ENCODE measurements at places on chromosomes 1 and 21.

GRCh38 chr1:21344750-21345443 lies 54.6 kb upstream of the ECE1 start:
- DNase-seq, result no peak

GRCh38 chr1:81170721-81171120 lies 630.0 kb upstream of the ADGRL2 start:
- DNase-seq, result no peak

DNA sequence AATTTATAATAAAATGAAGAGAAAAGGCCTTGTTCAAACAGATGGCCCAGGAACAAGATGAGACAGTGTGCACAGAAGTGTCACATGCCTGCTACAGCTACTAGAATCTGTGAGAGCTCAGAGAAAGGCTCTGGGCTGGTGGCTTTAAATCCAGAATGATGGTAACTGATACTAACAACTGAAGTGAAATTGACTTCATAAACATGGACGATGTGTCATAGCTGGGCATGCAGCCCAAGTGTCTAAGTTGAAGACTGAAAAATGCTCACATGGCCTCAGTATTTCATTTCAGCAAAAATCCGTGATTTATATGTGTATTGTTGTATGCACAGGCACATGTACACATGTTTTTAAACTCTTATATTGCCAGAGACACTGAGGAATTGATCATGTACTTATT lies 208.3 kb upstream of the RUNX1 start:
- DNase-seq, result no peak

- DNase-seq, result no peak
Observed at GRCh38 chr1:172642970-172643369, 15.9 kb upstream of the FASLG start.

DNA sequence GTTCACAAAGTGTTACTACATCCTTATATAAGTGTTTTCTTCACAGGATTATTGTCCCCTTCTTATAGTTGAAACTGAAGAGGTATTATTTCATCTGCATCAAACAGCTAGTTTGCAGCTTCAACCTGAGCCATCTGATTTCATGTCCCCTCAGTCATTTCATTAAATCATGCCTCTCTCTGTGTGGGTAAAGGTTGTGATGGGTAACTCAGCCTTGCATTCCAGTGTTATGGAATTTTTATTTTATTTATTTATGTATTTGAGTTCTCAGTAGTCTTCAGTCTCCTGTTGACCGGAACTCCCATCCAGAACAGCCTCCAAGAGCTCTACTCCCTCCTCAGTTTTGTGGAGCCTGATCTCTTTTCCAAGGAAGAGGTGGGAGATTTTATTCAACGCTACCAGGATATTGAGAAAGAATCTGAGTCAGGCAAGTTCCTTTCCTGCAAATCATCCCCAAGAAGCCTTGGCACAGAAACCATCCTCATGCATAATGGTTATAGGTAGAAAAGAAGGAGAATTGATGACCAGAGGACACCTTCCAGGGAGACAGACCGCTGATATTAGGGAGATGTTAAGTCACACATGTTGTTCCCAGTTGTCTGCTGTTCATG lies 21.8 kb downstream of the CHD1L start:
- no peak for DNase-seq

GRCh38 chr1:23722652-23723051 lies 20.6 kb upstream of the ELOA start:
- DNase-seq, result no peak

DNA sequence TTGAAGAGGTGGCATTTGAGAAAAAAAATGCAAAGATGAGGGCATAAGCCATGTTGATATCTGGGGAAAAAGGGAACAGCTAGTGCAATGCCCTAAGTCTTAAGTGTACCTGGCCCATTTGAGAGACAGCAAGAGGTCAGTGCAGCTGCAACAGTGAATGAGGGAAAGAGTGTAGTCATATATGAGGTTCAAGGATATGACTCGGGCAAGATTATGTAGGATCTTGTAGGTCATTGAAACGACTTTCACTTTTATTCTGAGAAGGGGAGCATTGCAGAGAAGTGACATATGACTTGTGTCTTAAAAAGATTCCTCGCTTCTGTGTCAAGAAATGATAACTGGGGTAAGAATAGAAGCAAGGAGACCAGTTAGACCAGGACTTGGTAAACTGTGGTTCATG lies 31.0 kb downstream of the NTMT2 start:
- DNase-seq, result no peak

- no peak for DNase-seq
Observed at GRCh38 chr21:35489389-35489980, 440.4 kb upstream of the RUNX1 start.

DNA sequence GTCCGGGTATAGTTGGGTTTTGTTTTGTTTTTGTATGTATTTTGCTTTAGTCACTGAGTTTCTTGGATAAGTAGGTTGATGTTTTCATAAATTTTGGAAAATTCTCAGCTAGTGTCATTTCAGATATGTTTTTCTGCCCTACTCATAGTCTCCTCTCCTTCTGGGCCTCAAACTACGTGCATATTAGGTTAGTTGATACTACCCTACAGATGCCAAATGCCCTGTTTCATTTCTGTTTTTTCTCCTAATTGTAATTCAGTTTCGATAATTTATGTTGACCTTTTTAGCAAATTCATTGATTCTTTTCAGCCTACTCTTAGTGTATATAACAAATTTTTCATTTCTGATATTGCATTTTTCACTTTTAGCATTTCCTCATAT lies 268.6 kb upstream of the RGS18 start:
- no peak for DNase-seq

DNA sequence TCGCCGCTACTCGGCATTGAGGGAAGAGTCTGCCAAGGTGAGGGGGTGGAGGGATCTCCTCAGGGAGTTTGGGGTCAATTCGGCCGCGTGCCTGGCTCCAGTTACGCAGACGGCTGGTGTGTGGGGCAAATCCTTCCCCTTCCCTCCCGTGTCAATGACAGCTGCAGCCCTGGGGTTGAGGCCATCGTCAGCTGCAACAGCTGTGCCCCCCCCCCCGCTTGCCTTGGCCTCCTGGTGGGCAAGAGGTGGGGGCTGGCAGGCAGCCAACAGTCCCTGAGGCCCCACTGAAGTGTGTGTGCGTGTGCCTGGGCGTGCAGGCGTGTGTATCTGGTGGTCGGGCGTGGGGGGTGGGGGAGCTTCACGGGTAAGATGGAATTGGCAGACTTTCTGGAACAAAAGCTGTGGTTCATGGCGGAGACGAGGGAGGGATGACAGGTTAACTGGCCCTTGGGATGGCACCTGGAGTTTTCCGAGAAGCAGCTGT lies 25.6 kb downstream of the PPFIA4 start:
- no peak for DNase-seq

DNA sequence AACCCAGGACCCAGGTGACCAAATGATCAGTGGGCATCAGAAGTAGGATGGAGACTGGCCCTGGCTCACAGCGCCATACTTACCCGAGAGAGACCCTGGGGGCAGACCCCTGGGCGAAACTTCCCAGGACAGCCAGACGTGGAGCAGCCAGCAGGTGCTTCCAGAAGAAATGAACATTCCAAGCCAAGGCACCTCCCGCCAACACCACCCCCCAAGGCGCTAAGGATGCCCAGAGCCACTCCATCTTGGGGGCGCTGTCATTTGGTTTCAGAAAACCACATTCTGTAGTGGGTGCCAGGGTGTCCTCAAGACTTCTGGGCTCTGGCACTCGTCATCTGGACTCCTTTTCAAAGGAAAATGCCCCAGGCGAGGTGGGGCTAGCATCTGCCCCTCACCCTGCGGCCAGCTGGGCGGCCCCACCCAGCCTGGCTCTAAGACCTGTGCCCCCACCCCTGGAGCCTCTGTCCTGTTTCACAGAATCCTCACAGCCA lies 98.8 kb downstream of the RIPK4 start:
- DNase-seq, result no peak

DNA sequence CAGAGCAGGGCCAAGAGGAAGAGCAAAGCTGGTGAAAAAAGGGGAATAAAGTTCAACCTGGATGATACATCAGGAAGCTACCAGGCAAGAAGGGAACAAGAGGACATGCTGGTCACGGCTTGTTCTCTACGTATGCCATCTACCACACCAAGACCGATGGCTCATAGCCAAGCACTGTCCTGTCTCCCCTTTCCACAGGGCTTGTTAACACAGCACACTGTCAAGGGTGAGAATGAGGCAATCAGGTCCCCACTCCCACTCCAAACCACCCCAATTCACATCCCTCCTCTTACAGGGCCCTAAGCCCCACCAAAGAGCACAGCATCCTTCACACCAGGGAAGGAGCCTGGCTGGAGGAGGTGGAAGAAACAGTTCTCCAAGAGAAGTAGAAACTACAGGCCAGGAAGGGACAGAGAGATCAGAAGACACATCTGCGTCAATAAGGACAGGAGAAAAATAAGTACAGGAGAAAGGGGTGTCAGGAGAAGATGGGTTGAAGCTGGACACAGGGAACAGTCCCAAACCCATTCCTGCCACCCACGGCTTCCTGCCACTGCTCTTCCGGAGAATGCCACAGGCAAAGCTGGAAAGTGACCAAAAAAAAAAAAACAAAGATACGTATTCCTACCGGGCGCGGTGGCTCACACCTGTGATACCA lies 923 bp upstream of the SHC1 start:
- no peak for DNase-seq

GRCh38 chr1:191578281-191578680 lies 580.0 kb upstream of the RGS18 start:
- DNase-seq, result no peak

- no peak for DNase-seq
Observed at GRCh38 chr1:28545246-28545628, 7.6 kb upstream of the TRNAU1AP start.

DNA sequence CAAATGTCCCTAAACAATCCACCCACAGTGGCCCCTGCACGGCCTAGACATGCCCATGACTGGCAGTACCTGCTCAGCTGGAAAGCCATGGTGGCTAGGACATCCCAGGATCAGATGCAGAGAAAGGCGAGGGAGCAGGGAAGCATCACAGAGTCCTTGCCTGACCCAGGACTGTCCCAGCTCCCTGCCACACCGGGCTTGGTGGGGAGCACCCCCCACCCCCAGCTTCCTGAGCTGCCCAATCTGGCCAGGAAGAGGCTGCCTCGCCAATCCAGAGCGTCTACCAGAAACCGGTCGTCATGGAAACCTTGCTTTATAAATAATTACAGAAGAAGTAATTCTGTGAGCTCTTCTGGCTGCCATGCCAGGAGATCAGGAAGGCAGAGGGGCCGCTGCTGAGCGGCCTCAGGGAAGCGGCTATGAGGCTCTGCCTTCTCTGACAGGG lies 34.8 kb downstream of the ACOT7 start:
- DNase-seq, result no peak

- DNase-seq, result no peak
Observed at GRCh38 chr1:178490967-178491366, 5.8 kb downstream of the CLEC20A start.

- DNase-seq, result no peak
Observed at GRCh38 chr1:172906778-172907592, 143.8 kb downstream of the TNFSF18 start.

GRCh38 chr1:240149484-240150094 lies 57.9 kb downstream of the FMN2 start:
- peak; percentile 2 for DNase-seq

DNA sequence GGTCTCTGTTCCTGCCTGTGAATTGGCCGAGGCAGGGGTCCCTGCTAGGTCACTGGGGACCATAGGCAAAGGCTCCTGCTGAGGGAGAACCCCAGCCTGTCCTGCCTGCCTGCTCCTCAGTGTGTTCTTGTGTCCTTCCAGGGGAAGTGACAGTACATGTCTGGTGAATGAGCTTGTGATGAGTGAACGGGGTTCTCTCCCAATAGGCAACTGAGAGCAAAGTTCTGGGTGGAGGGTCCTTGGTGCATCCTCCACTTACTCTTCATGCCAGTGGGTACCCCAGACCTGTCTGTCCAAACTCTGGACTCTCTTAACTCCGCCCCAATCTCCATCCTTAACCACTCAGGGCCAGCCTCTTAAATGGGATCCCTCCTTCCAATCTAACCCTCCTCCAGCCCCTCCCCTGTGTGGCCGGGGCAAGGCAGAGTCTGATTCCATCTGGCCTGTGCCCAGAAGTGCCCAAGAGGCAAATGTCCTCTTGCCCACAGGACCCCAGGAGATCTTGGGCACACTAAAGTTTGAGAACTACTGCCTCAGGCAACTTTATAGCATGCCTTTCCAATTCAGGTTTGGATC lies 2.0 kb downstream of the XKR8 start:
- no peak for DNase-seq

DNA sequence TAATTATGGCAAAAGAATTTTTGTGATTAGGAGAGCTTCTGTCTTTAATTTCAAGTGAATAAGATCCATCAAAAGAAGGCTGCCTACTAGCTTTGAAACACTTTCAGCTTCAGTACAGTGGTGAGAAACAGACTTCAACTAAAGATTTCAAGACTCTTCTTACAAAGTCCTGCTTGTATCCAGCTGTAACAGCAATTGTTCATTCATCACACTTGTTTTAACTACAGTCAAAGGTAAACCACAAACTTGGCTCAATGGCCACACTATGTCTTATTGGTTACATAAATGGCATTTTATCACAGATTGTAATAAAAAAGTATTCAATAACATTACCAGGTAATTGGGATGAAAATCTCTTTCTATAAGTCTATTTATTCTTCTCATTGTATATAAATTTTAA lies 59.2 kb downstream of the WARS2 start:
- no peak for DNase-seq

DNA sequence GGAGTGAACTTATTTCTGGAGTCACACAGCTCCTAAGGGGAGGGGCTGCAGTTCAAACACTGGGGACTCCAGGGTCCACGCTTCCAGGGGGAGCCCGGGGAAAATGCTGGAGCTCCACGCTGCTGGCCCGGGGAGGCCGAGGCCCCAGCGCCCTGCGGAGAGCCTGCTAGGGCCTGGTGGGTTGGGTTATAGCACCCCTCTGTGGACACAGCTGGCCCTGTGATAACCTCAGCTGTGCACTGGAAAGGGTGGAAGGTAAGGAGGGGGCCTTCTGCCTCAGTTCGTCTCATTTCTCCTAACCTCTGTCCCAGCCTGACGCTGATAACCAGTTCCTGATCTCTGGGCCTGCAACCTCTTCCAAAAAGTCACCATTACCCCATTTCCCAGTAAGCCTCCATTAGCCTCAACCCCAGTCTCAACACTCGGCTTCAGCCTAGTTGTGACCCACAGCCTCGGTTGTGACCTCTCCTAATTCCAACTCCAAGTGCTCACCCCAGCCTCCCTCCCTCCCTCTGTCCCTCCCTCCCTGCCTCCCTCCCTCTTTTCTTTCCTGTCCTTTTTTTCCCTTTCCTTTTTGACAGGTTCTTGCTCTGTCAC lies 7.1 kb downstream of the NBL1 start:
- no peak for DNase-seq

DNA sequence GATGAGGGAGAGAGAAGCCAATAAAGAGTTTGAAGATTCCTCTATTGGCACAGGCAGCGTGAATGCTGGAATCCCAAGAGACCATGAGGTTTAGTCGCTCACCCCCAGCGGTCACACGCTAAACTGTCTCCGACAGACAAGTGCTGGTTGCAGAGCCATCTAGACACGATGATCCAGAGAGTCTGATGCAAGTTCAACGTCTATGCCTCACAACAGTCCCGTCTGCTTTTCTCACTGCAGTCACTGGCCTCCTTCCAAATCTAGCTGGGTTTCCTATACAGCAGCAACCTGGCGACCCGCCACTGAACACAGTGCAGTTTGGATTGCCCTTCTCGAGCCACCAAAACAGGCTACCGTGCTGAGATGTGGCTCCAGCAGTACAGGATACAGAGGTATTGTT lies 98.6 kb upstream of the KRTAP19-8 start:
- DNase-seq, result no peak

Data from urinary bladder (tissue), 4 donors.